ENCODE measurements at places on chromosomes 5 and 9.

DNA sequence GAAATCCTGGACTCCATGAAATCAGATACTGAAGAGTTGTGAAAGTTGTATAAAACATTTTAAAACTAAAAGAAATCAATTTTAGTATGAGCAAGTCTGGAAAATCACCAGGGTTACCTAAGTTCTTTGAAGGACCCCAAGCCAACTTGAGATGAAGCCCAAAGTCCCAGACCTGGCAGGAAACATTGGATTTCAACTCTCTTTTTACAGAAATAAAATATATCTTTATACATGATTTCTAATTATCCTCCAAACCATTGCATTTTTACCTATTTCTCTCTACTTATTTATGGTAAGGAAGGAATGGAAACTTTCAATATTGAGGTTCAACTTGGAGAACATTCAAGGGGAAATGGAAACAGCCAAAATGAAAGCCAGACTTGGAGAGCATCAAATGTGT is 390.6 kb upstream of the C9orf72 start:
- no peak for DNase-seq

DNA sequence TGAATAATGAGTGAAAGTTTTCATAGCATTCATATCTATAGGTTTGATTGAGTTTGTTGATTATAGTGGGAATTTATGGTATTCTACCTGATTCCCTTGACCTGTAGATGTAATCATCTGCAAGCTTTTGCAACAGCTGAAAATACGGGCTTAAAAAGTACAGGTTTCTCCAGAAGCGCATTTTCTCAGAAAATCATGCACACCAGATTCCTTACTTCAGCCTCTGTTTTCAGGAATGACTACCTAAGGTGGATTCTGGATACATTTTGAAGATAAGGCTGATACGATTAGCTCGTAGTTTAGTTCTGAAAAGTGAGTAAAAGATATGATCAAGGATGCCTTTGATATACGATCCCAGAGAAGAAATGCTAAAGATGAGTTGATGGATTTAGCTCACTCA is 694.8 kb upstream of the CDH10 start:
- DNase-seq: no peak

- no peak for DNase-seq
These were observed 69.4 kb downstream of the KLHL3 start for GRCh38 chr5:137666461-137666850.

DNA sequence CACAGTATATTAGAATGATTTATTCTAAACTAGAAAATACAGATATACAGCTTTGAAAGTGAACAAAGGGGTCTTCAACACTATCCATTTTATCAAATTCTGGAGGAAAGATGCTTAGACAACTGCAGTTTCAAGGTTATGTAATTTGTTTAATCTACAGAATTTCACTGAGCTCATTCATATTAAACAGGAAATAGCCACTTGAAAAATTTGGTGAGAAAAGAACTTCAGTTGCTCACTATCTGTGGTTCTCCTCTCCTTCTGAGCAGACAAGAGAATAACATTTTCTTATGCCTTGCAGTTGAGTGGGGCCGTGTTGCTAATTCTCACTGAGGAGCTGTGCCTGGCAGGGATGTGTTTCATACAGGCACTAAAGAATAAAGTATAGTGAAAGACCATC is 1428.2 kb downstream of the CDH12 start:
- no peak for DNase-seq

- no peak for DNase-seq
These were observed 193.2 kb downstream of the MAST4 start for GRCh38 chr5:66789434-66789833.

GRCh38 chr5:175479125-175479881 is 943 bp downstream of the SFXN1 start:
- DNase-seq: no peak

- no peak for DNase-seq
These were observed 52.1 kb upstream of the WWC1 start for GRCh38 chr5:168239325-168239724.

DNA sequence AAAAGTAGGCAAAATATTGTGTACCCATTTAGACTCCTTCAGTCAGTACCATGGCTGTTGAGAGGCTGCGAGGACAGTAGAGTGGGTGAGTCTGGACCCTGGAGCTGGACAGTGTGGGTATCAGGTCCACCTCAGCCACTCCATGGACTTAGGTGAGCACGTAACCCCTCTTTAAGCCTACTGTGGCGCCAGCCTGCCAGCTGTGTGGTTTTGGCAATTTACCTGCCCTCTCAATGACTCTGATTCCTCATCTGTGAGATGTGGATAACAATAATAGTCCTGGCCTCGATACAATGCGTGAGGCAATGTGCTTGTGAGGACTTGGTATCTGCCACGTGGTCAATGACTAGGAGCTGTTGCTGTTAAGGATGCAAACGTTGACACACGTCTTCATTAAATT is 17.9 kb downstream of the SLC1A3 start:
- no peak for DNase-seq

GRCh38 chr5:54822324-54822687 is 163.1 kb downstream of the ESM1 start:
- no peak for DNase-seq

- DNase-seq: no peak
These were observed 101.0 kb downstream of the USP20 start for GRCh38 chr9:129936222-129936621.

- no peak for DNase-seq
These were observed 4.2 kb upstream of the CA9 start for GRCh38 chr9:35669331-35670145.

- no peak for DNase-seq
These were observed 236.7 kb upstream of the PCSK5 start for GRCh38 chr9:75653750-75654149.

- no peak for DNase-seq
These were observed 53.6 kb downstream of the PDCD1LG2 start for GRCh38 chr9:5563886-5564285.

- DNase-seq: no peak
These were observed 508.3 kb downstream of the EBF1 start for GRCh38 chr5:158591301-158591863.

DNA sequence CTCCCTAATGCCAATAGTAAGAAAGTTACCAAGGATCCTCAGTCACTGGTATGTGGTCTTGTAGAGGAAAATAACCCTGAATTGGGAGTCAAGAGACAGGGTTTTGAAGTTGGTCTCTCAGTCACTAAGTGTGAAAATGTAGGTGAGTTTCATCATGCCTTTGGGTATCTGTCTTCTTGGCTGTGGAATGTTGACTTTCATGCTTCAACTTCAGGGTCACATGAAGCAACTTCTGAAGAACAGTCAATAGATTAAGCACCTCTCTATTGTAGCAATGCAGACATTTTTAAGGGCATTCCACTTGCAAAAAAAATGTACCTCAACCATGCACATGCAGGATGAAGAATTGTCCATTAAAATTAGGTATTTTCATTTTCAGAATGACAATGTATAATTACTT is 194.6 kb downstream of the CSNK1G3 start:
- DNase-seq: no peak

GRCh38 chr9:130846487-130847305 is 11.6 kb downstream of the ABL1 start:
- no peak for DNase-seq

- no peak for DNase-seq
These were observed 15.1 kb downstream of the GRAMD2B start for GRCh38 chr5:126438267-126438666.

GRCh38 chr9:84667571-84668195 is 1.8 kb upstream of the NTRK2 start:
- no peak for DNase-seq

DNA sequence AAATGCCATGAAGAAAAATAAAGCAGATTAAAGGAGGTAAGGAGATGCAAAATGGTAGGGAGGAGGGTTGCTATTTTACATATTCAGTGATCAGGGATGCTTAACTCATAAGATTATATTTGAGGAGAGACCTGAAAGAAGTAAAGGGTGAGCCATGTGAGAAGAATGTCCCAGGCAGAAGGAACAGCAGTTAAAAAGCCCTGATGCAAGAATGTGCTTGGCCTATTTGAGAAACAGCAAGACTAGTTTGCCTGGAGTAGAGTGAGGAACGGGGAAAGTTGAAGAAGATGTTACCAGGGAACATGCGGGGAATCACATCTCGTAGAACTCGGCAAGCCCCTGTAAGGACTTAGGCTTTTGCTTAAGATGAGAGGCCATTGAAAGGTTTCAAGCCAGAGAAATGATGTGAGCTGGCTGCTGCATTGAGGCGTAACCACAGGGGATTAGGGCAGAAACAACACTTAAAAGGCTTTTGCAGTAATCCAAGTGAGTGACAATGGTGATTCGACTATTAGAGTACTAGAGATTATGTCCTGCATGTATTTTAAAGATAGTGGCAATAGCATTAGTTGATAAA is 198.7 kb downstream of the VPS13A start:
- DNase-seq: no peak

GRCh38 chr5:175697846-175698245 is 40.0 kb downstream of the HRH2 start:
- no peak for DNase-seq

- DNase-seq: no peak
These were observed 26.0 kb downstream of the GABRP start for GRCh38 chr5:170809551-170809950.

Measured in activated gamma-delta T cell treated with Interleukin-2 at 50 U/mL for 16 hours (primary cell).